ENCODE measurements at places on chromosomes 1 and 21.

DNA sequence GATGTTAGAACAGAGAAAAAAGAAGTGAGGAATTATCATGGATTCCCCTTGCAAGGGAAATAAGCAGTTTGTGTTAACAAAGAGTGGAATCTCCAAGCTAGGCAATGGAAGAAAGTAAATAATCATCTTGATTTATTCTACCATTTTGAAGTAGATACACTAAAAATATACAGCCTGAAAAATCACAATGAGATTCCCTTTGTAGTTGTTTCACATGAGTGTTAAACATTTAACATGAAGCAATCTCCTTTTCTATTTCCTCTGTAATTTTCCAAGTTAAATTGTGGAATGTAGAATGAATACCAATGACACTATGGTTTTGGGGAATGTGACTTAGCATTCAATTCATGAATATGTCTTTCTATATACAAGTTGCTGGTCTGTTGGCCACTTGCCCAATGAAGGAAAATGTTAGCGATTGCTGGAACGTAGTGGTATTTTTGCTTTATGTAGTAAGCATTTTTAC is 5.7 kb downstream of the TGFB2 start:
- DNase-seq = peak; percentile 95

- no peak for DNase-seq
Observed at GRCh38 chr1:22238356-22239224, 95.7 kb upstream of the WNT4 start.

- peak; percentile 89 for DNase-seq
Observed at GRCh38 chr1:108117945-108118902, 81.9 kb downstream of the SLC25A24 start.

DNA sequence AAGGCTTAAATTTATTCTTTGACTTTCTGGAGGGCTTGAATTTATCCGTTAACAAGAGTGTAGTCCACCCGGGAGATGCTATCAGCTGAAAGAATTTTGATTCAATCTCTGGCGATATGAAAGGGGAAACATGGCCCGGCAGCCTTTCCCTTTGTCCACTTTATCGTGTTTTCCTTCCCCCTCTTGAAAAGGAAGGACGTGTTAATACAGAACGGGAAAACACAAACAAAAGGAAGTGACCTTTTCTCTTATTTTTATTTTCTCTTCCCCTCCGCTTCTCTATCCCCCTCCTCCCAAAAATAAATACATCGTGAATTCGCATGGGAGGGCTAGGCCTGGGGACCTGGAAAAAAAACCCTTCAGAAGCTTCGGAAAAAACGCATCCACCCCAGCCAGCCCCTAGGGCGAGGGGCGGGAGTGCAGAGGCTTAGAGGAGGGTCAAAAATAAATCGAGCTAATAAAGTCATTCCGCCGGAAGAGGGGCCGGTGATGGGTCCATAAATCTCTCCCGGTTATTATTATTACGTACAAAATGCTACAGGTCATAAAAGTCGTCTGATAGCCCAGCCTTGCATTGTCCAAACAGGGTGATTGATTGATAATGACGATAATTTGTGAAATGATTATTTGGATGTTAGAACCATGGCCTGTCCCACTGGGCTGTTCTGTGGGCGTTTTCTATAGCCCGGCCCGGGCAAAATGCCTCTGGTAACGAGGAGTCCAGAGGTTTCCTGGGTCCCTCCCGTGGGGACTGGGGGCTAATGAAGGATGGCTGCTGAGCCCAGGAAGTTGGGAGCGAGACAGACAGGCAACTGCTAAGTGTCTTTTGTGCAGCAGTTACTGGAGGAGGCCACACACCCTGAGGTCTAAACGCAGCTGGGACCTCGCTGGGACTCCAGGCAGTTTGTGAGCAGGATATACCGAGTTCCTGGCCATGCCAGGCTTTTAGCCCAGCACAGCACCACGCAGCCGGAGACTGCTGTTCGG is 179.4 kb downstream of the PRDM16 start:
- no peak for DNase-seq

DNA sequence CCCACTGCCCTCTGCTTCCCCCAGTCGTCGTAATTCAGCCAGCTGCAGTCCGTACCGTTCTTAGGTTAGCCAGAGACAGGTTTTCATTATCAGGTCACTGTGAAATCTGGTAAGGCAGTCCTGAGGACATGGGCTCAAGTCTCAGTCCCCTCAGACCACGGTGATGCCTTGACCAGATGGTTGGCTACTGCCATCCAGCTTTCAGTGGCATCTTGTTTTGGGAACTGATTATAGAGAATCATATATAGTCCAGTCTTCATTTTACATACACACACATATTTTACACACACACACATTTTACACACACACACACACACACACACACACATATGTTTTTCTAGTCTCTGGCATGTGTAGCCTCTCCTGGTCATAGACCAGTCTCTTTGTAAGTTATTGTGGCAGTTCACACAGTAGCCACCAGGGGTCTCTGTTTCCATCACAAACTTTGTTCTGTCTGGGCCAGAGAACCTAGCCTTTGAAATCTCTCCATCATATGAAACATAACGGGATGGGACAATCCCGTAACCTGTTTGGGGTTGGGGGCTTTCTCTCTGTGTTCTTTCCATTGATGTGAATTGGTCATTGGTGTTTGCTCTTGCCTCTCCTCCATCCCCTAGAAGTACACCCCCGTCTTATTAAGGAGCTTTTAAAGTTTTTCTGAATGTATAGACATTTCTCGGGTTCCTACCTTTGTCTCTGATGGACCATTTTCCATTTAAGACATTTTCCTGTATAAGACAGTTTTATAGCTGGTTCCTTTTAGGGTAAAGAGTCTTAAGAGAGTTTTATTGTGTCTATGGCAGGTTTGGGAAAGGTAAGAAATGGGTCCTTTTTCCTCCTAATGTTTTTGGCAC is 8.4 kb upstream of the IKBKE start:
- peak; percentile 69 for DNase-seq

DNA sequence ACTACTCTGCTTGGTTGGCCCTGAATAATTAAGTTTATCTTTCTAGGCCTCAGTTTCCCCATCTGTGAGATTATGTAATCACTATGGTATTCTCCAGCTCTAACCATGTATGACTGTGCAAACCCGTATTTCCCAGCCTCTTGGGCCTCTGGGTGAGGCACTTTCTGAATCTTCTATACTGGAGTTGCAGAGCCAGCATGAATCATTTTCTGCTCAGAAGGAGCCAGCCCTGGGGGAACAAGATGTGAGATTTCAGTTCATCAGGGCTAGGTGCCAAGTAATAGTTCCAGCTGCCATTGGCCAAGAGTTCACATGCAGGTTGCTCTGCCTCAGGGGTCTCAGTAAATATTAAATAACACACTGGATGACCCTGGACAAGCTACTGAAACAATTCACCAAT is 47.7 kb upstream of the USP24 start:
- DNase-seq = peak; percentile 41

GRCh38 chr21:45763074-45763473 is 119.5 kb downstream of the PCBP3 start:
- no peak for DNase-seq

- peak; percentile 52 for DNase-seq
Observed at GRCh38 chr21:36663033-36663855, 35.7 kb upstream of the SIM2 start.

GRCh38 chr1:5223206-5223605 is 568.8 kb downstream of the AJAP1 start:
- DNase-seq = no peak

GRCh38 chr1:27439150-27439549 is 46.7 kb downstream of the GPR3 start:
- no peak for DNase-seq

Measured in fibroblast of skin of right quadriceps (primary cell).